ENCODE measurements at places on chromosomes 12 and 14.

GRCh38 chr14:103696466-103697071 lies 18.7 kb downstream of the XRCC3 start:
- DNase-seq, result no peak

- DNase-seq, result no peak
Observed at GRCh38 chr12:123358035-123358434, 6.6 kb downstream of the SBNO1 start.

DNA sequence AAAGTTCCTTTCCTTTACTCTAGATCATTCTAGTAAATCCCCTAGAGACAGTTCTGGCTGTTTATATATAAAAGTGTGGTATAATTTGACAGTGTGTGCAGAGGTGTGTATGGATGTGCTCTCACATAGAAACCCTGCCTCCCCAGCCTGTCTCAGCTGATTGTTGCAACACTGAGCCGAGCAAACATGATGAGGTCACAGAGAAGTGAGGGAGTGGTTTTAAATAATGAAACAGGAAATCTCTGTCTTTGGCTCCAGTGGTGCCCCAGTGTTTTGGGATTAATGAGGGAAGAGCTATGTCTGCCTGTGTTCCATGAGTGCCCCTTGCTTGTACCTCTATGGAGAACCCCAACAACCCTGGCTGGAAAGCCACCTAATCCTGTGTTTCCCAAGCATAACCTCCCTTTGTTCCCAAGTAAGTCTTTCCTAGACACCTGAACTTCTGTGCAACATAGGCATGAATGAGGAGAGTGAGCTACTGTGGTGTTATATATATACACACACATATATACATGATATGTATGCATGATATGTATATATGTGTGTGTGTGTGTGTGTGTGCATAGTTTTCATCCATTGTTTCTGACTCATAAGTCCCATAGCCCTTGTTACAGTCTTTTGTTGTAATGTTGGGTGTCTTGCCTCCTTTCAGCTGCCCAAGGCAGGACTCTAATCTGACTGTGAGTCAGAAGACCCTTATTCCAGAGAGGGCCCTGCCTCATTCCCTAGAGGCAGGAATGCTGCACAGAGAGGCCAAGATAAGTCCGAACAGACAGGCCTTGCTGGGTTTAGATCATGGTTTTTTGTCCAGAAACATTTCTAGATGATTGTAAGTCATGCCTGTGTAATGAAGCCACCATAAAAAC lies 18.0 kb downstream of the TRAF3 start:
- no peak for DNase-seq

- no peak for DNase-seq
Observed at GRCh38 chr14:30243805-30244204, 315.2 kb upstream of the G2E3 start.

DNA sequence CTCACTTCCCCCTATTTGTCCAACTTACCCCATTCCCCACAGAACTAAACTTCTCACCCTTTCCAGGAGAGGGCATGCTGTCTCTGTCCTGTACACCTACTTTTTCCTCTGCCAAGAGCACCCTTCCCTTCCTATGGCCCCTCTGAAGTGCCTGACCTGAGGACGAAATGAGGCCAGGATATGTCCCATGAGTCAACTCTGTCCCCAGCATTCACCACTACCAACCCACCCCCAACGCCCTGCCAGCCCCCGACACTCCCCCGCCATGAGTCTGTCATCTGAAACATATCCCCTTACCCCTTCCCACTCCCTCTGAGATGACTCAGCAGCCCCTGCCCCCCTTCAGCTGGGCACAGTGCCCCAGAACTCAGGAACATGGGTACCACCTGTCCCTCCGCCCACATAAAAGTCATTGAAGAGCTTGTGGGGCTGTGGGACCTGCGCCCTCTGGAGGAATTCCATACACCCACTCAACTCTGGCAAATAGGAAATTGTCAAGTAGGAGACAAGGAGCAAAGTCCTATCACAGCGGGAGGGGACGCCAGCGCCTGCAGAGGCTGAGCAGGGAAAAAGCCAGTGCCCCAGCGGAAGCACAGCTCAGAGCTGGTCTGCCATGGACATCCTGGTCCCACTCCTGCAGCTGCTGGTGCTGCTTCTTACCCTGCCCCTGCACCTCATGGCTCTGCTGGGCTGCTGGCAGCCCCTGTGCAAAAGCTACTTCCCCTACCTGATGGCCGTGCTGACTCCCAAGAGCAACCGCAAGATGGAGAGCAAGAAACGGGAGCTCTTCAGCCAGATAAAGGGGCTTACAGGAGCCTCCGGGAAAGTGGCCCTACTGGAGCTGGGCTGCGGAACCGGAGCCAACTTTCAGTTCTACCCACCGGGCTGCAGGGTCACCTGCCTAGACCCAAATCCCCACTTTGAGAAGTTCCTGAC lies 26.3 kb downstream of the ITGA7 start:
- DNase-seq, result no peak

DNA sequence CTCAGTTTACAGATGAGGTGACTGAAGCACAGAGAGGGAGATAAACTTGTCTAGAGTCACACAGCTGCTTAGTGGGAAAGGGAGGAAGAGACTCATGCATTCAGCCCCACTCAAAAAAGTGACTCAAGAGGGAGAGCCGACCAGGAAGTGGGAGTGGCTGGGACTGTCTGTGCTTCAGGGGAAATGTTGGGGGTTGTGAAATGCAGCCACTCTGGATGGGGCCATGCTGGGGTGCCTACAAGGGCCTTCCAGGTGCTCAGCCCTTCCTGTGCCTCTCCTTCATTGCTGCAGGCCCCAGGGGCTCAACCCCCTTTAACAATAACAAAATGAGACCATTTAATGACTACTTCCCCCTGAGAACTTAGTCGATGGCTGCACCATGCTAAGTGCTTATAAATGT lies 41.8 kb downstream of the CACNA1C start:
- DNase-seq, result no peak

DNA sequence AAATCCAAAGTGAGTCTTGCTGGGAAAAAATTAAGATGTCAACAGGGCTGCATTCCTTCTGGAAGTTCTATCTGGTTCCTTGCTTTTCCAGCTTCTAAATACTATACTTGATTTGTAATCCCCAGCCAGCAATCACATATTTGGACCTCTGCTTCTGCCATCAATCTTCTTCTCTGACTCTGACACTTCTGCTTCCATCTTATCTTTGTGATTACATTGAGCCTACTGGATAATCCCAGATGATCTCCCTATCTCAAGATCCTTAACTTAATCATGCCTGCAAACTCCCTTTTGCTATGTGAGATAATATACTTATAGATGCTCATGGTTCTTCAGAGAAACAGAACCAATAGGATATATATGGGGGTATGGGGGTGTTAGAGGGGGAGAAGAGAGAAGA lies 49.9 kb upstream of the ZDHHC17 start:
- no peak for DNase-seq

DNA sequence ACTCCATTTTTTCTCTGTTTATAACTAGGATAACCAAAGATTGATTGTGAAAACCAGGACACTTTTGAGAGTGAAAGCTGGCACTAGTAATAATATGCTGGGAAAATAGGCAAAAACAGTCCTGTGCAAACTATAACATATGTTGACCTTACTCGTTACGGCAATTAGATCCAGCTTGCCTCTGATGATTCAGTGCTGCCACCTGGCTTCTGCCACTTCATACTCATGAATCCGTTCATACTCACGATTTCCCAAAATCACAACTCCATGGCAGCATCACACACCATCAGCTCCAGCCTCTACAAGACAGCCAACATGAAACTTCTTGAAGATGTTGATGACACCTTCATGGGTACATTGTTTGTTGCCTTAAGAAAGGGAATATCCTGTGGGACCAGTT lies 49.1 kb upstream of the CAND1 start:
- DNase-seq, result no peak
